ENCODE measurements at places on chromosomes 12 and 14.

DNA sequence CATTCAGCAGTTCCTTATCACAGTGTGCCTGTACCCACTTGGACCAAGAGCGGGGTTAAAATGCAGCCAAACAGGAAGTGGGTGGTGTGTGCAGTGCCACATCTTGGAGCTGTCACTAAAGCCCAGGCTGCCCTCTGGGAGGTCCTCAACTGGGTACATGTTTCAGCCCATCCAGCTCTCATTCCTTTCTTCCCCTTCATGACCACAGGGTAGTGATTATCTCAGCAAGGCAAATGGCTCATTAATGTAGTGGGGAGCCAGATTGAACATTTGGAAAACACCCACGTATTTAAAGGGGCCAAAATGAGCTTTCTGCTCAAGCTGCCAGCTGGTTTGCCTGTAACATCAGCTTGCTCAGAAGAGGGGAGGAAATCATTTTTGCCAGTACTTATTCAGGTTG lies 210.8 kb upstream of the BTG1 start:
- no peak for DNase-seq

DNA sequence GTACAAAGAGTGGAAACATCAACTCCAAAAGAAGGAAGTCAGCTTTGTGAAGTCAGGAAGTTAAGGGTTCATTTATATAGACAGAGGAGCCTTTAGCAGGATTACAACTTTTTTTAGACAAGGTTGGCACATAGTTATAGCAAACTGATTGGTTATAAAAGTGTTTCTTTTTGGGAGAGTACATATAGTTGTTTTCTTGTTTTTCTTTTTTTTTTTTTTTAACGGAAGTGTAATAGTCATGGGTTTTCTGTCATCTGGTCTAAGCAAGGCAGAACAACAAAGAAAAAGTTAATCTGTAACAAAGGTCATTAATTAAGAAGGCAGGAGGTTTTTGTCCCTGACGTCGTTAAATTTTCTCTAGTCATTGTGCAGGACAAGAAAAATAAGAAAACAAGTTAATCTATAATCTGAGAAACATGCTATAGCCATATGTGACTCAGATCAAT lies 13.0 kb upstream of the MFAP5 start:
- no peak for DNase-seq

DNA sequence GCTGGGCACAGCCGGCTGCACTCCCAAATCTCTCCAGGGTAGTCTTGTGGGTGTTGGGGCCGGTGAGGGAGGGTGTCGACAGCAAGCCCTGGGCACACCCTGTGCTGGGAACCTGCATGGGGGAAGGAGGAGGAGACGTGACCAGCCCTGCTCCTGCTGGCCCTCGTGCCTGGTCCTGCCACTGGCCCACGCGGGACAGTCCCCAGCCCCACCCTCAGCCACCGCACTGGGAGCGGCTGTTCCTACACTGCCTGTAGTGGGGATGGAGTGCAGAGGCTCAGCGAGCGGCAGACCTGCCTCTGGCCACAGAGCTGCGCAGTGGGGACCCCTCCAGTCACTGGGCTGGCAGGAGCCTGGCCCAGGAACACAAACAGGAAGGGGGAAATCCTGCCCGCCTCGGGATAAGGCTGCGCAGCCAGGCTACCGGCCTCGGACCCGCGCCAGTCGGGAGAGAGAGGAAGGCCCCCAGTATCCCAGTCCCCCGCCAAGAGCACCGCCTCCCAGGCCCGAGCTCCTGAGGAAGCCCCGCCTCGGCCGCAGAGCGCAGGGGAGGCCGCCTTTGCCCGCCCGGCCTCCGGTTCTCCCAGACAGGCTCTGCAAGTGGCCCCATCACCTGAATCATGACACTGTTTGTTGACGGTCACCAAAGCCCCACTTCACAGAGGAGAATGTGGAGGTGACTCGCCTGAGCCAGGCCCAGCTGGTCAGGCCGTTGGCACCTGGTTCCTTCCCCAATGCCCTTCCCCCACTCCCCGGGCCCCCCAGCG lies 10.6 kb downstream of the AHNAK2 start:
- no peak for DNase-seq

GRCh38 chr12:46958053-46958452 lies 121.4 kb upstream of the PCED1B start:
- no peak for DNase-seq

DNA sequence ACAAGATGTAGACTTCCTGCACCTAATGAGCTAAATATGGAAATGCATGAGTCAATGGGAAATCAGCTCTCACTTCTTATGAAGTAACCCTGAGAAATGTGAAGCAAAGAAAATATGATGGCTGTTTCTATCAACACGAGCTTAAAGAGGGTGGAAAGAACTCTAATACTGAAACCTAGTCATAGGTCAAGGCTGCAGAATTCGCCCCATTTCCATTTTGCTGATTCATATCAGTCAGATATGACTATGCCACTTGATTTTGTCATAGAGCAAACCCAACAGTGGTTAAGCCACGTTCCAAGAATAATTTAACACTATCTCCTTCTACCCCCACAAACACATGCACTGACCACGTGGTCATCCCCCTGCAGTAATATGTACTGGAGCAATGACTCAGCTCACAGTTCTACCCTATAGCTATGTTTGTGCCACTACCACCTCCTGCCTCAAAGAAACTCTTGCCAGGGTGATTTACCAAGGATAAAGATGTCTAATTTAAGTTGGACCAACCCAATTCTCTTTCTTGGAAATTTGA lies 157.5 kb downstream of the TMTC3 start:
- no peak for DNase-seq

Data from stimulated activated CD8-positive, alpha-beta memory T cell treated with anti-CD3 and anti-CD28 coated beads, Interleukin-15, amount 100 ng/mL, for 4 hours (primary cell).